Left hindlimb (tissue), 1 donor: ENCODE measurements at places on chromosomes 12 and 14.

DNA sequence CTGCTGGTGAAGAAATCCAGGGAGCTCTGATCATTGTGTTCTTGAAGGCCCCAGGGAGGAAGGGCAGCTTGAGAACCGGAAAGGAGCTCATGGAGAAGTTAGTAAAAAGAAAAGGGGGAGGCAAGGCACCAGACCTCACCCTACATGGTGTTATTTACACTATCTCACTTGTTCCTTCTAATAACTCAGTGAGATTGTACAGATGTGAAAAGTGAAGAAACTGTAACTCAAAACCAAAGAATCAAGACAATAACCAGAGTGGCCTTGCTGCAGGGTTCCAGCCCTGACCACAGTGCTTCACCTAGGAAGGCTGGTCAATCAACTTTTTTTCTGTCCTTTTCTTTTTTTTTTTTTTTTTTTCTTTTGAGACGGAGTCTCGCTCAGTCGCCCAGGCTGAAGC, 353.6 kb downstream of the TMTC2 start:
- no peak for DNase-seq

DNA sequence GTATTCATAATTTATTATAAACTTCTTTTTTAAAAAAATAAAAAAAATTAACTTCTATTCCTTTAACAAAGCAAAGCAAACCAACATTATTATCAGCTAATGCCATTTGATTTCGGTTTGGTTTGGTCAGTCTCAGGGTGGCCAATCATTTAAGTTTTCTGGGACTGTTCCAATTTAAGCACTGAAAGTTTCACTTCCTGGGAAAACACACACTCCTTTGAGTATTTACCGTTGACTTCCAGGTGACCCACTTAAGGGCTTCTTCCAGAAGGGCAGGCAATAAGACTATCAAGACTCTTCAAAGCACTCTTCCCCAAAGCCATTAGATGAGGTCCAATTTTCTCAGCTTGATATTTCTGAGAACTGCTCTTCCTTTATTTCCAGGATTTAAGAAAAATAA, 854.0 kb downstream of the DIO2 start:
- DNase-seq = no peak

- DNase-seq = no peak
Observed at GRCh38 chr12:70603044-70603443, 34.2 kb downstream of the PTPRB start.

DNA sequence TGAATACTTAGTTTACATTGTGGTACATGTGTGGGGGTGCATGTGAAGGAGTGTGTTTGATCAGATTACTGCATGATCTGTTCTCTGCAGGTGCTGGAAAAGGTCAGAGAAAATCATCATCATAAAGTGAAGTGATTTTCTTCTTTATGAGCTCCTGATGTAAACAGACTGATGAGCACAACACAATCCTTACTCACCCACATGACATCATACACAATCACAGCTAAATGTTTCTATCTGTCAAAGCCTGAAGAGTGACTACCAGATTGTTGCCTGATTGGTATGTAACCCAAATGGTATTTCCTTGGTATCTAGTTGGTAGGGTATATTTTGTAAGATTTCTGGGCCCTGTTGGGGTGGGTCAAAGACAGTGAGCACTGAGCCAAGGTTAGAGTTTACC, 270.8 kb downstream of the FOXG1 start:
- DNase-seq = no peak

DNA sequence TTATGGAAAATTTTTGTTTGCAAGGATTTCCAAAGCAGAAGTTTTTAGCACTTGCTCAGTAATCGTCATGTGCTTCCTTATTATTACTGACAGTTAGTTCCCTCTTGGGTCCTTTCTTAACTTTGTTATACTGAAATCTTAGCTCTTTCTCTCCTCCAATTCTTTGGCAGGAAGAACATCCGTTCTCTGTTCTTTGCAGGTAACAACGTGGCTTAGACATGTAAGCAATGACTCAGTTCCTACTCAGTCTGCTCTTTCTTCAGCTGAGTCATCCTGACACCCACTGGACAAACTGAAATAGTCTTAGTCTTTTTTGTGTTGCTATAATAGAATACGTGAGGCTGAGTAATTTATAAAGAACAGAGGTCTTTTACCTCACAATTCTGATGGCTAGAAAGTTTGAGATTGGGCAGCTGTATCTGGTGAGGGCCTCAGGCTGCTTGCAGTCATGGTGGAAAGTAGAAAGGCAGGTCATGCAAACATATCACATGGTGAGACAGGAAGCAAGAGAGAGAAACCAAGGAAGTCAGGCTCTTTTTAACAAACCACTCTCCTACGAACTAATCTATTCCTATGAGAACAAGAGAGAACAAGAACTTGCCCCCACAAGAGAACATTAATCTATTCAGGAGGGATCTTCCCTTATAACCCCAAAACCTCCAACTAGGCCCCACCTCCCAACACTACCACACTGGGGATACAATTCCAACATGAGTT, 49.2 kb downstream of the TESPA1 start:
- no peak for DNase-seq
